GM23248 (cell line): ENCODE measurements at places on chromosomes 2 and 18. TPM values are rescaled to one million over a fixed set of nuclear protein-coding genes. Genes with fewer than 3 reads are reported as not detected.

- no peak for DNase-seq
- peaks cover 22% of the 10 kb centered on the region for H3K27me3 ChIP-seq
- H3K4me1 ChIP-seq: no peaks in the 10 kb centered on the region
- no peak overlapping the region for H3K27ac ChIP-seq
- H3K4me3 ChIP-seq: no peak overlapping the region
Measured at GRCh38 chr2:47650001-47650535, 132.9 kb upstream of the MSH6 start.

GRCh38 chr18:61643884-61644647 is 248.7 kb downstream of the RNF152 start:
- no peaks in the 10 kb centered on the region for H3K36me3 ChIP-seq
- no peak for DNase-seq
- no peak overlapping the region for H3K4me3 ChIP-seq

GRCh38 chr2:166384774-166385173 is 9.0 kb upstream of the SCN9A start:
- no peak overlapping the region for H3K4me3 ChIP-seq
- peak; percentile 54 for DNase-seq
- H3K4me1 ChIP-seq: no peaks in the 10 kb centered on the region
- H3K36me3 ChIP-seq: no peaks in the 10 kb centered on the region
- H3K27me3 ChIP-seq: no peaks in the 10 kb centered on the region
- no peak overlapping the region for H3K27ac ChIP-seq

The NT5C1B gene
- total RNA-seq: not detected in 2 replicates

The RAMP1 gene
- 4.1 and 4.8 TPM in 2 replicates for total RNA-seq

The HOXD10 gene
- total RNA-seq: 17.2 and 23.5 TPM in 2 replicates

The PGAP1 gene
- total RNA-seq: 5.6 and 6.3 TPM in 2 replicates

The C1QL2 gene
- not detected in 2 replicates for total RNA-seq
